Stimulated activated CD4-positive, alpha-beta T cell treated with anti-CD3 and anti-CD28 coated beads, Interleukin-15, amount 100 ng/mL, for 1 hour (primary cell): ENCODE measurements at places on chromosomes 4 and X.

- no peak for DNase-seq
Measured at GRCh38 chr4:6268650-6269615, 717 bp upstream of the WFS1 start.

- no peak for DNase-seq
Measured at GRCh38 chr4:35464964-35465528, 779.3 kb downstream of the ARAP2 start.

DNA sequence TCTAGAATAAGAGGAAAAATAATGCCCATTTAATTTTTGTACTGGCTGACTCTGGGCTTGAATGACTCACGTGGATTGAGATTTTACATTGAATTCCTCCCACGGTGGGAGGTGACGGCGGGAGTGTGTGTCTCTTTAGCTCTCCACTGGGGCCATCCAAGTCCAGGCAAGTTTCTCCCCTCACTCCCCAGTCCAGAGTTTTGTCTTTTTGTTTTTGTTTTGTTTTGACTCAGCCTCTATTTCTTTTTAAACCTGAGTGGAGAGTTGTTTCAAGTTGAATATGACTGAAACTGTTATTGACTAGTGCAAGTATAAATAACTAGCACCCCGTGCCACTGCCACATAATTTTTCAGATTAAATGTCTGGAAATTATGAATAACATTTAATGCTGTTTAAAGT lies 13.6 kb downstream of the CHST7 start:
- DNase-seq, result no peak

- no peak for DNase-seq
Measured at GRCh38 chr4:25882226-25882625, 19.4 kb upstream of the SEL1L3 start.

DNA sequence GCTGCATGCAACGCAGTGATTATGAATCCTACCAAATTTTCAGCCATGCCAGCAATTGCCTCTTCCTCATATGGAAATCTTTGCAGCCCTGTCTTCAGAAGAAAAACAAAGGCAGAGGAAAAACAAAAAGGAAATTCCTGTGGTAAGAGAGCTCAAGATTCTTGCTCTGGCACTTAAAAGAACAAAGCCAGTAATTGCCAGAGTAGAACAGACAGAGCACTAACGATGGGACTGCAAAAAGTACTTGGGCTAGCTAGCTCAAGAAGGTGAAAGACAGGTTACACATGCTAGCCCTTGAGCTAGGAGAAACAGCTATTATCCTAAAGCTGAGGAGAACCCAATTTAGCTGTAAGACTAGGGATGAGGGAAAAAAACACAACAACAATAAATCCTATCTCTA lies 582.3 kb downstream of the KCNIP4 start:
- no peak for DNase-seq

DNA sequence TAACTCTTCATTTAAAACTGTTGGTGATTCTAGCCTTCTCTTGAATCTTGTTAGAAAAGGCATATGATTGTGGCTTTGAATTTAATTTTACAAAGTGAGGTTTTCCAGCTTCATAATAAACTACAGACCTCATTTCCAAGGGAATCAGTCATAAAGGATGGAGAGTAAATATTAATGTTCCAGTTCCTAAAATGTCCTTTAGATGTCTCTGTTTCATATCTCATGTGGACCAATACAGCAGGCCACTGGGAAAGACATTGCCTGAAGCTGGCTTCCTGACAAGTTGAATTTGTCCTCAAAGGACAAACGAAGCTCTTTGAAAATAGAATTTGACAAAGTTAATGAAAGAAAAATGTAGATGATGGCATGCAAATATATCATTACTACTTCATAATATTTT lies 125.4 kb downstream of the ZNF330 start:
- DNase-seq, result no peak

DNA sequence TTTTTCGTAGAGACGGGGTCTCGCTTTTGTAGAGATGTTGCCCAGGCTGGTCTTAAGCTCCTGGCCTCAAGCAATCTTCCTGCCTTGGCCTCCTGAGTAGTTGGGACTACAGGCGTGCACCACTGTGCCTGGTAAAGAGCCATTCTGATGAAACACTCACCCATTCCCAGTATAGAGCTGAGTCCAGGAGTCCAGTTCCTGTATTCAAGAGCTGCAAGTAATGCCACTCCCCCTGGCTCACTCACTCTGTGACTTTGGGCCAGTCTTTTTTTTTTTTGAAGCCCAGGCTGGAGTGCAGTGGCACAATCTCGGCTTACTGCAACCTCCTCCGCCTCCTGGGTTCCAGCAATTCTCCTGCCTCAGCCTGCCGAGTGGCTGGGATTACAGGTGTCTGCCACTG lies 3.5 kb downstream of the CCDC22 start:
- DNase-seq, result no peak
